ENCODE measurements at places on chromosomes 11 and 22.

GRCh38 chr11:117977029-117977428 lies 9.2 kb upstream of the IL10RA start:
- no peak for DNase-seq

DNA sequence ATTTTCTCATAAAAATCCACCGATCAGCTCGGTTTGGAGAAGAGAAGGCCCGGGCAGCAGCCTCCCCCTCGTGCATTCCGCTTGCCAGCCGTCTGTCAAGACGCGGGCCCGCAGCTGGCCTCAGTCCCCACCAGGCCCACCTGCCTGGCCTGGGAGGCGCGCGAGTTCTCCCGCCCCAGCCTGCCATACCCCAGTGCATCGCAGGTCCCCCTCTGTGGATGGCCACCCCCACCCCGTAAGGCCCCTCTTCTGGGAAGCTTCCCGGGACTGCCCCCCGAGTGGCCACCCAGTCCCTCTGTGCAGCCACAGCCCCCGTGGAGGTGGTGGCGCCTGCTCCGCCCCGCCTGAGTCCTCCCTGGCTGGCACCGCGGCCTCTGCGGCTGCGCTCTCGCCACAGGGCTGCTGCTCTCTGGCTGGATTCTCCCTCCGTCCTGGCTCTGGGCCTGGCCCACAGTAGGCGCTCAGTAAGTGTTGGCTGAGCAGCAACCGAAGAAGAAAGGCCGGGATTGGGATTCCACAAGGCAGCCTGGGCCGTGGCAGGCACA lies 74.0 kb upstream of the TCF20 start:
- DNase-seq = no peak

DNA sequence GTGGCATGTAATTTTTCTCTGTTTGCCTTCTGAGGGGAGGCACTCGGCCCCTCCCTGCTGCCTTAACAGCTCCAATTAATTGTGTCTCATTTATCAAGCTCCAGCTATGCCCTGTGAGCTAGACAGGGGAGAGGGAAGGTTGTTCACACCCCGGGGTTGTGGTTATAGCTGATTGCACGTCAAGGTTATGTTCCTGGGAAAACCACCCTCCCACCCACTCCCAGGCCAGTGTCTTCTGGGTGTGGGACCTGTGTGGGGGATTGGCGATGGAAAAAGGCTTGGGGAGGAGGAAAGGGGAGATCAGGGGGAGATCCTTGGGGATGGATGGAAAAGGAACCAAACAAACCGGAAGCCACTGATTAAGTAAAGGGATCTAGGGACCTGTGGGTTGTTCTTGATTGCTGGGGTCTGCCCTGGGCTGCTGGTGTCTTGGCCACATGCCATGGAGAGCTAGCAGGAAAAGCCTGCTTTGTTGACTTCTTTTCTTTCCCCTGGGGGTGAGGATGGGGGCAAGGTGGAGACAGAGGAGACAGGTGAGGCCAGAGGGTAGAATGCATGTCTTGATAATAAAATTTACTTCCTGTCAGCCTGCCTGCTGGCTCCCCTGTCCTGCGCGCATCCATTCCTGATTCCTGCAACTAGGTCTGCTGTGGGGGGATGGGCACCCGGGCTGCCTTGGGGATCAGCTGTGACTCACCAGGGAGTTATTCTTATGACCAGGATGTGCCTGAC lies 13.5 kb upstream of the SORL1-AS1 start:
- peak; percentile 98 for DNase-seq

DNA sequence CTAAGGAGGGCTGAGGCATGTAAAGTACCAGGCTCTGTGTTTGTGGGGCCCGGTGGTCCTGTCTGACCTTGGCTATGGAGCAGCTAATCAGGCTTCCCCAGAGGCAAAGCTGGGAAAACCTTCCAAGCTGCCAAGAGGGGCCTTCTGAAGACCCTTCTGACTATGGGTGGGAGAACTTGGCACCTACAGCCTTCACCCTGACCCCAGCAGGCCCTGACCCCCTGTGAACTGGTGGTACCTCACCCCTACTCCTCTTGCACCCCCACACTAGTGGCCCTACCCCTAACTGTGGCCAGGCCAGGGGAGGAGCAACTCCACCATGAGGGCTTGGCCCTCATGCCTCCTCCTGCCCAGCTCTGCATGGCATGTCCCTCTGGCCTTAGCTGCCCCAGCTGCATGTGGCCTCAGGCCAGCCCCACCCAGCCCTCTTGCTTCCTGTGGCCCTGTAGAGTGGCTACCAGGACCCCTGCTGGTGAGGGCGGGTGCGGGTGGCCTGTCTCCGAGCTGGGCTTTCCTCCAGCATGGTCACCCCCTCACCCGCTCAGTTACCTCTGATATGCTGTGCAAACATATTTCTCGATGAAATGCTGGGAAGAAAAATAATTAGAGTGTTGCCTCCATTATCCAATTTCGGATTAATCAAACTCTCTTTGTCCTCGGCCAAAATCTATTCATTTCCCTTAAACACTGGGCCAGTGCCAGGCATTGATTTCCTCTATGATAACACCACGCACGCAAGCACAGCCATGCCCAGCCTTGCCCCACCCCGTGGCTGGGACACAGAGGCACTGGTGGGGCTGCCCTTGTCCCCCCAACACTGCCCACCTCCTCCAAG lies 7.5 kb downstream of the GNAZ start:
- no peak for DNase-seq

DNA sequence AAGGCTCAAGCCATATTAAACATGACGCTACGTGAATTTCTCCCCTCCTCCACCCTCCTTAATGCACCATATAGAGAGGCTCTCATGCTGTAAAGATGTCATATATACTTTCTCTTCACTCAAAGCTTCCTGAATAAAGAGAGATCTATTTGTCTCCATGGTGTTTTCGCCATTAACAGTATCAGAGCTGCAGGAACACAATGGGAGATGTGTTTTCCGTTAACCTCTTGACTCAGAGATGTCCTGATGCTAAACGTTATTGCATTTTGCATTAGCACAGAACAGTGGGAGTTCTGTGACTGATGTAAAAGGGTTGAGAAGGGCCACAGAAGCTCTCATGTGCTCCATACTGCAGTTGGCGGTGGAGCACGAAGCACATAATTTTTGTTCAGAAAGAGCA lies 25.7 kb upstream of the BLID start:
- DNase-seq = no peak

DNA sequence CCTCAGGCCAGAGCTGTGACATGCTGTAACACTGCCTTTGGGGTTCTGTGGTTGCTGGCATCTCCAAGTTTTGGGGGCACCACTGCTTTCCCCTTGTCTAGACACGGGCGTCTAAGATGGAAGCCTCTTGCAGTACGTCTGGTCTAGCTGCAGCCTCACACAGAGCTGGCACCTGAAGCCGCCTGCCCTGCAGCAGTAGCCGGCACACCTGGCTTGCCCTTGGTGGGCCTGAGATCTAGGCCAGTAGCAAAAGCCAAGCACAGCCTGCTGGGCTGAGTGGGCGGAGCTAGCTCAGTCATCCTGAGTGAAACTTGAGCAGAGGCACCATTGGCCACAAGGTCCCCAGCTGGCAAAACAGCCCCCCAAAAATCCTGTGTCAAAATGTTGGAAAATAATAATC lies 154.2 kb downstream of the DLG2 start:
- no peak for DNase-seq

GRCh38 chr11:11533057-11533456 lies 88.7 kb downstream of the GALNT18 start:
- no peak for DNase-seq

GRCh38 chr22:39723463-39723862 lies 152.9 kb downstream of the CACNA1I start:
- DNase-seq = no peak

DNA sequence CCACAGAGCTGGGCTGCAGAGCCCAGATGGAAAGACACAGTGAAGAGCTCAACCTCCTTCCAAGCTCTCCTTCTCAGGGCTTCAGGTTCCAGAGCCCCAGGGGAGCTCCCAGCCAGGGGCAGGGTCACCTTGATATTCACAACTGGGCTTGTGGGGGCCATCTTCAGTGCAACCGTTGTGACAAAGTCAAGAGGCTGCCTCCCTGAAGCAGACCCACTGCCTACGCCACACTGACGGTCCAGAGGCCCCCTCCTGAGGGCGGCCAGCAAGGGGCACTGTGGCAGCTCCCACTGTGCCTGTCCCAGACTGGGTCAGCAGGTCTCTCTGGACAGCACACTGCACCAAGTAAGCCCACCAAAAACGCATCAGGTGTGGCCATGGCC lies 84.1 kb downstream of the DGCR2 start:
- no peak for DNase-seq

GRCh38 chr11:33860926-33861325 lies 30.9 kb downstream of the LMO2 start:
- no peak for DNase-seq

- no peak for DNase-seq
Observed at GRCh38 chr11:73215191-73216134, 2.6 kb upstream of the P2RY2 start.

GRCh38 chr11:120637131-120637530 lies 125.6 kb downstream of the GRIK4 start:
- DNase-seq = no peak

DNA sequence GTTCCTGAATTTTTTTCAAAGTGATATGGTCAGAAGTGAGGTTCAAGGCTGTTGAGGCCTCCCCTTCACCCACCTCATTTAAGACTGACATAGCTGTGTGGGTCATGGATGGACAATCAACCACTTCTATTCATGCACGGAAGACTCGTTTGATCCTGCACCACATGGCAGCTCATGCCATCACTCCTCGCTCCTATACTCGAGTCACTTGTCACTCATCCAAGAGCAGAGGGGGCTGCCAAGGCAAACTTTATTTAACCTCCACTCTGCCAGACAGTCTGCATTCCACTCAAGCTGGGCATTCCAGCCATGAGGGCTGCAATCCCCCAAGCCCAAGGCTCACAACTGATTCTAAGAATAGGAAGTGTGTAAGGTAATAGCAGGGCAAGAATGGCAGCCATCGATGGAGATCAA lies 34.1 kb downstream of the SNX19 start:
- DNase-seq = peak; percentile 37

GRCh38 chr11:97764605-97765004 lies 1256.1 kb upstream of the CNTN5 start:
- DNase-seq = no peak

DNA sequence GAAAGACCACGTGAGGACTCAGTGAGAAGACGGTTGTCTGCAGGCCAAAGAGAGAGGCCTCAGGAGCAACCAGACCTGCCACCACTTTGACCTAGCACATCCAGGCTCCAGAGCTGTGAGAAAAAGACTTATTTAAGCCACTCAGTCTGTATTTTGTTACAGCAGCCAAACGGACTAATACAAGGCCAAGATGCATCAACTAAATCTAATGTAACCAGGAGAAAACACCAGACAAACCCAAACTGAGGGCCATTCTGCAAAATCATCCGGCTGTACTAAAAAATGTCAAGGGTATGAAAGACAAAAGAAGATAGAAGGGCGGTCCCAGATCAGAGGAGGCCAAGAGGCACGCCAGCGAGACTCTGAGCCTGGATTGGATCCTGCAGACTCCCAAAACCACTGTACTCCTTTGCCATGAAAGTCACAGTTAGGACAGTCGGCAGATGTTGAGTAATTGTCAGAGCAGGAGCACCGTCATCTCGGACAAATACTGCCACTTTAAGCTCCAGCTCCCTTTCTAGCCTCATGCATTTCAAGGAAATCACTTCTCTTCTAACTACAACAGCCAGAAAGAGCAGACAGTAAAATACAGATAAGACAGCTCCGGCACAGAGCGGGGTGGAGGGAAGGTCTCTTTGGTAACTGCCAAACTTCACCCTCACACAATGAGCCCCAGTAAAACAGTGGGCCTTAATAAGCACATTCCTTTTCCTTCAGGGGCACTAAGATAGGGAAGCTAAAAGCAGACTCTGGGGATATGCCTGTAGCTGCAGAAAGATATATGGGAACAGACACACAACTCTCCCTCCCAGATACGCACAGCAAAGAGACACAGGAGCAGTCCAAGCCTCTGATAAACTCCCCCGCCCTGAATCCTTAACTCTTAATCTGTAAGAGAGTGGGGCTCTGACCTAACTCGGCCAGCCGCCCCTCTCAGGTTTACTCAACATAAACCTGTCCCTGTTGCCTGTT lies 3.5 kb upstream of the ZP1 start:
- no peak for DNase-seq

DNA sequence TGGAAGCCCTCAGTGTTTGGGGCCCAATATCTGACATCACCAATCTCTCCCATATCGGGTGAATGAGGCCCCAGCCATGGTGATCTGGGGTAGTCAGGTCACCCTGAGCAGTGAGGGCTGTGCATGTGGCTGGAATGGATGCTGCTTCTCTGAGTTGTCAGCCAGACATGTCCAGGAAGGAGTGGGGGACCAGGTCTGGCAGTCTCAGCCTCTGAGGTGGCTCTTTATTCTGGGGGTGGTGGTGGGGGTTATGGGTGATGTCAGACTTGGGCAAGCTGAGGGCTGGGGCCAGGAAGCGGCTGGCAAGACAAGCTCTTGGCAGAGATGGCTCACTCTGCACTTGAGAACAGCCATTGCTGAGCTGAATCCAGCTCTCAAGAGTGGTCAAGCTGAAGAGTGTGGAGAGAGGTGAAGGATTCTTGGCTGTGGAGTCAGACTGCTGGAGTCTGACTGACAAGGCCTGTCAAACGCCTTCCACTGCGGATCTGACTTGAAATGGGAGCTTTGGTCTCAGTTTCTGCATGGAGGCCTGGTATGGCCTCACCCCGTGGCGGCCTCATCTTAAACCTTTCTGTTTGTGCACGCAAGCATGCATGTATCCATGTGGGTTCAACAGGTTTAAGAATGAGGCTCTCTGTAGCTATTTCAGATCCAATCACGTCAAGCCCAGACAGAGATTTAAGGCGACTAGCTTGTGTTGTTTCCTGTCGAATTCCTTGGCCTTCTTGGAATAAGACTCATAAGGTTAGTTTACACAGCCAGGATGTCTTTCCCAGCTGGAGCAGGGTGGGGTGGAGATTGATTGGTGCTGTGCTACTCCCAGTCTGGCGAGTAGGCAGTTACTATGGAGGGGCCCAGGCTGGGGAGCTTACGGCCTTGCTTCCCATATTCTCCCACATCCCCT lies 83.9 kb upstream of the TIMP3 start:
- peak; percentile 72 for DNase-seq

- no peak for DNase-seq
Observed at GRCh38 chr11:2444821-2445745, at the start of gene KCNQ1. KCNQ1 (plus strand) TSS chr11:2445008; CDS start chr11:2445099, 91 bp downstream.

DNA sequence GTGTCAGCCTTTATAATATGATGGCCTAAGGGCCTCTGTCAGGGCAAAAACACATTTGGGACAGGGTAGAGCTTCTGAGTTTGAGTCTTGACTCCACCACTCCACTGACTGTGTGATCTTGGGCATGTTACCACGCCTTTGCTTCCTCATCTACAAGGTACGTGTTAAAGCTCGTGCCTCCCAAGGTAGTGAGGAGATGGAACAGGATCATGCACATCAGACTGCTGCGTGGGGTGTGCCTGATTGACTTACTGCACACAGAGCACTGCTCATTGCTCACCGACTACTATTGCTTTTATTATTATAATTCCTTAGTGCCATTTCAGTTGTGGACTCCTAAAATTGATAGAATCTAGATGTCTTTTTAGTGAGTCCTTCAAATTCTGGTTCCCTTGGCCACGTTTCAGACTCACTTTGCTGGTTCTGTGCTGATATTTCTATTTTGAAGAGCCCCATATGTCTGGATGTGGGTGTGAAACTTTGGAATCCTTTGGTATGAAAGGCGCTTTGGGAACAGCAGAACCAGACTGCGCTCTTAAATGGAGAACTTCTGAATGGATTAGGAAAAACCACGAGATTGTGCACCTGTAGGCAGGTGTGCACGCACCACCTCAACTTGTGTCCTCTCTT lies 44.1 kb upstream of the RAB1B start:
- DNase-seq = no peak

- DNase-seq = no peak
Observed at GRCh38 chr11:111852103-111852502, 19.3 kb downstream of the ALG9 start.

Data from fibroblast of upper back skin (primary cell).